Caki2 (cell line): ENCODE measurements at places on chromosomes 6 and 20. TPM values are rescaled to one million over a fixed set of nuclear protein-coding genes. Genes with fewer than 3 reads are reported as not detected.

- DNase-seq, result no peak
Measured at GRCh38 chr6:90631046-90631445, 44.2 kb upstream of the MAP3K7 start.

DNA sequence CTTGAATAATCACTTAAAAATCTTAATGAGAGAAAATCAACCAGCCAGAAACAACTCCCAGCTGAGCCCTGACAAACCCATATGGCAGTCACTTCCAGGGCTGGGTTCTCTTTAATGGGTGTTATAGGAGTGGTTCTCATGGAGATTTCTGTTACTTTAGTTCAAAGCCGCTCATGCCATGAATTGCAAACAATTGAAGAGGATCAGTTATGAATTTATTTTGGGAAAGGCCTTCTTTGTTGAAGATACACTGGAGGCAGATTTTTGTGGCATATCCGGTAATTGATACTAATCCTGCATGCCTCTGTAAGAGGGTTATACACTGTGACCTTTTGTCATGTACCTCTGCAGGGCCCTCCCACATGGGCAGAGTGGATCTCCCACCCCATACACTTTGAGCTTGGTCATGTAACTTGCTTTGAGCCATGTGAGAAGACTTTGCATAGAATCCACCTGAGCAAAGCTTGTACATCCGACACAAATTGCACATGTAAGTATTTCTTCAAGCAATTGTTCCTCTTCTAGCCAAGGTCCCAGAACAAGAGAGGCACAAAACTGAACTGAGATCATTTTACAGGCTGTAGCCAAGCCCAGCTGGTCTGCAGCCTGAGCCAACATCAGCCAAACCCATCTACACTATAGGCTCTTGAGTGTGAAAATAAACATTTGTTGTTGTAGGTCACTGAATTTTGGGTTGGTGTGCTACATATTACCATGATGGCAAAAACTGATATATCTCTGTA lies 492.3 kb downstream of the PREX1 start:
- DNase-seq, result no peak

DNA sequence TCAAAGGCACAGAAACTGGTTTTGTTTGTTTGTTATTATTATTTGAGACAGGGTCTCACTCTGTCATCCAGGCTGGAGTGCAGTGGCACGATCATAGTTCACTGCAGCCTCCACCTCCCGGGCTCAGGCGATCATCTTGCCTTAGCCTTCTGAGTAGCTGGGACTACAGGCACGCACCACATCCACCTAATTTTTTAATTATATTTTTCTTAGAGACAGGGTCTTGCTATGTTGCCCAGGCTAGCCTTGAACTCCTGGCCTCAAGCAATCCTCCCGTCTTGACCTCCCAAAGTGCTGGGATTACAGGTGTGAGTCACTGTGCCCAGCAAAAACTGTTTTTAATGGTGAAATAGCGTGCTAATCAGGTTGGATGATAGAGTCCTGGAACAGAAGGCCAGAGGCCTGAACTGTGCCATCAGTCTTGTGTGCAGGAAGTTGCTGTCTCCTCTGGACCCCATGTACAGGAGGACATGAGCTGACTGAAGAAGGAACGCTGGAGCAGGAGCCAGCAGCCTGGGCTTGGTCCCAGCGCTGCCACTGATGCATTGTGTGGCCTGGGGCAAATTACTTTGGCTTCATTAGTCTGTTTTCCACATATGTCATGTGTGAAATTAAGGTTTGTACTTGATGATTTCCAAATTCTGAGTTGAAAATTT lies 4.9 kb downstream of the TM9SF4 start:
- DNase-seq, result no peak

DNA sequence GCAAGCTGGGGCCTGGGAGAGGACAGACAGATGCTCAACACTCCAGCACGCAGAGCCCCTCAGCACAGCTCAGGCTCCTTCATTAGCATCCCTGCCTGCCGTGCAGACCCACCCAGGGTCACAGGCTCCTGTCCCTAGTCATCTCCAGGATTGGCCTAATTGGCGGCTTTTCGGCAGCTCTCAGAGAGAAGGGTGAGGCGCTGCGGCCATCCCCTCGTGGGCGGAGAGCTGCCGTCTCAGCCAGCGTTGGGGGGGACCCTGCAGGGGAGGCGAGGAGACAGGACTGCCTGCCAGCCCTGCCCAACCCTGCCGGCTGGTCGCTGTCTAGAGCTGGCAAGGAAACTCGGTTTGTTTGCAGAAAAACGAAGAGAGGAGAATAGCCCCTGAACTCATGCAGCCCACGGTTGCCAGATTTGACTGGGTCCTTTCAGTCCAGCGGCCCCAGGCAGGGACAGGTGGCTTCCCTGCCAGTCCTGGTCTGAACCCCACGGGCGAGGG lies 26.8 kb downstream of the BHLHE23 start:
- DNase-seq, result no peak

The TFAP2D gene
- total RNA-seq, result not detected in 2 replicates

- DNase-seq, result no peak
Measured at GRCh38 chr6:106105493-106105892, 19.4 kb downstream of the PRDM1 start.

- no peak for DNase-seq
Measured at GRCh38 chr6:170068496-170068895, 222.4 kb downstream of the DLL1 start.

DNA sequence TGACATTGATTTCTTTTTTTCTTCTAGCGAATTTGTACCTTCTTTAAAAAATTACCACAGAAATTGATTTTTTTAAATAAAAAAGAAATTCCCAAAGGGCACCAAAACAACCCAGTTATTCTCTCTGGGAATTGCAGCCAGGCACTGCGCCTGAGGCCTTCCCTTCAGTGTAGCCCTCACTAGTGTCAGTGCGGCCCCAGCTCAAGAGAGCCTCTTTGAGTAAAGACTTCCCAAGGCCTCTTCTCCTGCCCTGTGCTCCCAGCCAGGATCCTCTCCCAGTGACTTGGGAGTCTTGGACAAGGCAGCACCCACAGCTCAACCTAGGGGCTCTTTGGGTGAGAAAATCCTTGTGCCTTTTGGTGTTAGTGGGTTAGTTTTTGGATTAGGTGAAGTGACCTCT lies 41.5 kb downstream of the BPIFB4 start:
- no peak for DNase-seq

- no peak for DNase-seq
Measured at GRCh38 chr6:35057449-35058357, 83.4 kb downstream of the TCP11 start.

The EYA4 gene
- total RNA-seq, result 0.17 TPM in 1 of 2 replicates, not detected in the other

GRCh38 chr20:375265-375889 lies 5.2 kb upstream of the TRIB3 start:
- DNase-seq, result no peak

DNA sequence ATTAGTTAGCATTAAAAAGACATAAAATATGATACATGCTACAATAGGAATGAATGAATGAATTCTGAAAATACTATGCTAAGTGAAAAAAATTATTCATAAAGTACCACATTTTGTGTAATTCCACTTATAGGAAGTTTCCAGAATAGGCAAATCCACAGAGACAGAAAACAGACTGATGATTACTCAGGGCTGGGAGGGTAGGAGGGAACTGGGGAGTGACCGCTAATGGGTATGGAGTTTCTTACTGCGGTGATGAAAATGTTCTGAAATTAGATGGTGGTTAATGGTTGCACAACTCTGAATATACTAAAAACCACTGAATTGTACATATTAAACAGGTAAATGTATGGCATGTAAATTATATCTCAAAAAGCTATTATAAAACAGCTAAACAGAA lies 22.6 kb downstream of the FERMT1 start:
- DNase-seq, result no peak

The CGA gene
- total RNA-seq, result not detected in 2 replicates

GRCh38 chr6:55819811-55820210 lies 55.6 kb downstream of the BMP5 start:
- DNase-seq, result no peak

The TMEM14B gene
- 323 and 336 TPM in 2 replicates for total RNA-seq

The PNPLA1 gene
- not detected in 2 replicates for total RNA-seq

The TSHZ2 gene
- total RNA-seq, result 0.23 and 4.1 TPM in 2 replicates

- no peak for DNase-seq
Measured at GRCh38 chr6:84050408-84050807, 16.8 kb downstream of the MRAP2 start.

DNA sequence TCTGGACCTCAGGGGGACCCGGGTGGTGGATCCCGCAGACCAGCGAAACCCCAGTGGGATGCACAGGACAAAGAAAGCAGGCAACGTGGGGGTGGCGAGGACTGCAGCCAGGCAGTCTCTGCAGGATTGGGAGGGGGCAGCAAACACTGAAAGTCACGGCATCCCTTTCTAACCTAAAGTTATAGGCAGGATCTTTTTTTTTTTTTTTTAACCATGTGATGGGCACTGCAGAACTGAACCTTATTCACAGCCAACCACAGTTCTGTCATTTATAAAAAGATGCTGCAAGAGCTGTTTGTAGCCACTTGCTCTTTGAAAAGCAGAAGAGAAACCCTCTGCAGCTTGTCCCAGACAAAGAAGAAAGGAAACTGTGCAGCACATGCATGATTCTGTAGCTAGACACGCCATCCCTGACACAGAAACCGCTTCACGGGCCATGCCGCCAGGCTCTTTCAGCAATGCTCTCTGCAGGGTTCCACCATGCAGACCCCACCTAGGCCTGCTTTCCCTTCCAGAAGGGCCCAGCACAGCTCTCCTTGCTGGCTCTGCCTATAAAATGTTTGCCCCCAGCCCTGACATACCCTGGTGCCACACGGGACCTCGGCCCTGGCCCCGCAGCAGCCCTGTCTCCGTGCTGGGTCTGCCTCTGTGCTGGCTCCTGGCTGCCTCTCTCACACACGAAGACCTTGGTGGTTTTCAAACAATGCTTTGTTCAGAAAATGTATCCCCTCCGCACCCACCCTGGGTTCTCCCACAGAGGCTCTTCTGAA lies 70.8 kb downstream of the PYGB start:
- no peak for DNase-seq

DNA sequence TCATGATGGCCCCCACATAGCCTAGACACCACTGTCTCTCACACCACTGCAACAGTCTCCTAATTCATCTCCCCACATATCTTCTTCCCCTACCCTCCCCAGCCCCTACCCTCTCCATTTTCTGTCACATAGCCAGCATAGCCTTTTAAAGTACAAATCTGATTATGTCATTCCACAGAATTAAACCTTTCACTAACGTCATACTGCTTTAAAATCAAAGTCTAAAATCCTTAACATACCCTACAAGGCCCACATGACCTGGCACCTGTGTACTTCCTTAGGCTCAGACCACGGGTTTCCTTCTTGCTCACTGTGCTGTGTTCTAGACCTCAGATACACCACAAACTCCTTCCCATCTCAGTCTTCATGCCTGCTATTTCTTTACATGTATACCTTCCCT lies 5.9 kb downstream of the OSTM1 start:
- no peak for DNase-seq

The ATP5F1E gene
- total RNA-seq, result 42.7 and 54.7 TPM in 2 replicates

DNA sequence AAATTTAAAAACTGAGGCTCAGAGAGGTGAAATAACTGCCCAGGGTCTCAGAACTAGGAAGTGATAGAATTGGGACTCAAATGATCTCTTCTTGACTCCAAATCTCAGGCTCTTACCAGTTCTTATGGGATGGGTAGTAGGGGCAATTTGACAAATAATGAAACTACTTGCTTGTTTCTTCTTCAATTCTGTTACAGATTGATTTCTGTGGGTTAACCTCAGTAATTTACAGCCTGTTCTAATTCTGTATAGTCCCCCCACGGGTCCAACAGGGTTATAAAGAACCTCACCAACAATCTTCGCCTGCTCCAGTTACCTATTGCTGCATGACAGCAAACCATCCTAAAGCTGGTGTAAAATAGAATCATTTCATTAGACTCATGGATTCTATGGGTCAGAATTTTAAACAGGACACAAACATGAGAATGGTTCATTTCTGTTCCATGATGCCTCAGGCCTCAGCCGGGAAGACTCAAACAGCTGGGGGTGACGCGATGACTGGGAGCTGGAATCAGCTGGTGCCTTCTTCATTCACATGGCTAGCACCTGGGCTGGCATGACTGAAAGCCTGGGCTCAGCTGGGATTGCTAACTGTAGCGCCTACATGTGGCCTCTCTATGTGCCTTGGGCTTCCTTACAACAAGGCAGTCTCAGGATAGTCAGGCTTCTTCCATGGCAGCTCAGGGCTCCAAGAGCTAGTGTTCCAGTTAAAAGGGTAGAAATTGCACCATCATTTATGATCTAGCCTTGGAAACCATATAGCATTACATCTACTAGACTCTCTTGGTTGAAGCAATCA lies 6.6 kb upstream of the WFDC2 start:
- no peak for DNase-seq

The NRN1 gene
- total RNA-seq, result not detected in 2 replicates

DNA sequence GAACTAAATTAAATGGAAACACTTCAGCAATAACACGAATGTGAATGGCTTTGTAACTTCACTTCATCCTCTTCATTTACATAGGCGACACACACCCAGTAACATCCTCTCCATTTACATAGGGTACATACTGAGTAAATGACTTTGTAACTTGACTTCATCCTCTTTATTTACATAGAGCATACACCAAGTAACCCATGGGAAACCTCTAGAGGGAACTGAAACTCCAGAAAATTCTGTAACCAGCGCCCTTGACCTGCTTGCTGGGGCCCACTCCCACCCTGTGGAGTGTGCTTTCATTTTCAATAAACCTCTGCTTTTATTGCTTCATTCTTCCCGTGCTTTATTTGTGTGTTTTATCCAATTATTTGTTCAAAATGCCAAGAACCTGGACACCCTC lies 81.6 kb upstream of the OPRM1 start:
- no peak for DNase-seq

The HMGCLL1 gene
- not detected in 2 replicates for total RNA-seq

The RAMACL gene
- total RNA-seq, result not detected in 2 replicates

DNA sequence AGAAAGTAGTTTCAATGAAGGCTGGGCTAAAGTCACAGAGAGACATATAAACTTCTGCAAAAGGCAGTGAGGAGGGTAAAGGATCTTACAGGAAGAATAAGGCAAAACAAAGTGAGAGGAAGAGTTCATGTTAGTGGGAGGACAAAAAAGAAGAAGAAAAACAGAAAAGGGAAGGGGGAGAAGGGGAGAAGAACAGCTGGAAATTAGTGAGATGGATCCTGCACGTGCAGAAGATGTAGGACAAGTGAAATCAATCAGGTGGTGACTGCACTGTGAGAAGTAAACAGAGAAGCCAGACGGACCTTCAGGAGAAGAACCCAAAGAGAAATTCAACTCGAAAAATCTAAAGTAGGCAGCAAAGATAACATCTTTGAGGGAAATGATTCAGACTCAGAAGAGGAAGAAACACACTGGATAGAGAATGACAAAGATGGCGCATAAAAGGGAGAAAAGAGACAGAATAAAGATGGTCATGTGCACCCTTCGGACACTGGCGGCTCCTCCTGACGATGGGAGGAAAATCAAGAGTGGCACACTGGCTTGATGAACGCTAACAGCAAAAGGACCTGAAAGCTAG lies 105.9 kb downstream of the MYB start:
- no peak for DNase-seq

- peak; percentile 81 for DNase-seq
Measured at GRCh38 chr6:44219053-44219814, 2.5 kb downstream of the MYMX start.

DNA sequence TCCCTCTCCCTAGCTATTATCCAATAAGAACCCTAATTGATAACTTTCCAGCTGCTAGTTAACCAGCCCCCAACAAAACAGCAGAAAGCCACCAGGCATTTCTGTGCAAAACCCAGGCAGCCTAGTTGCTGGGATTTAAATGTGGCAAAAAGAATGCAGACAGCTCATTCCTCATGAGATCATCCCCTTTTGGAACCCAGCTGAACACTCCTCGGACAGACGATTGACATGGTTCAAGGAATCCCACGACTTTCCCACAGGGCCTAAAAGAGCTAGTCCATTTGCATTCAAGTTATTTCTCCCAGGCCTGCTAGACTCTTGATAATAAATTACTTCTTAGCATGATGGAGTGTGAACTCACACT lies 24.0 kb downstream of the JAG1 start:
- no peak for DNase-seq
